Hair follicle dermal papilla cell (primary cell): ENCODE measurements at places on chromosomes 4 and X. TPM values are rescaled to one million over a fixed set of nuclear protein-coding genes. Genes with fewer than 3 reads are reported as not detected.

GK2 gene
- not detected in 2 replicates for total RNA-seq

PABPC1L2B gene
- total RNA-seq, result not detected in 2 replicates

ZMAT1 gene
- total RNA-seq, result 0.61 and 1.6 TPM in 2 replicates

PCDH19 gene
- 0.85 and 2.8 TPM in 2 replicates for total RNA-seq

NOX1 gene
- not detected in 2 replicates for total RNA-seq

CDS1 gene
- total RNA-seq, result under 0.01 TPM in 2 replicates

ART3 gene
- not detected in 2 replicates for total RNA-seq

ARMCX1 gene
- total RNA-seq, result 56.1 and 59.1 TPM in 2 replicates

PLXNA3 gene
- total RNA-seq, result 23.8 and 35.0 TPM in 2 replicates

GYPE gene
- 0.85 and 2.1 TPM in 2 replicates for total RNA-seq

MAGEA10 gene
- total RNA-seq, result not detected in 2 replicates

DCAF12L1 gene
- total RNA-seq, result not detected in 2 replicates

EXOC1L gene
- not detected in 2 replicates for total RNA-seq

BCORL1 gene
- 1.9 and 2.3 TPM in 2 replicates for total RNA-seq

RTL3 gene
- total RNA-seq, result 1.2 and 2.4 TPM in 2 replicates

SPOCK3 gene
- not detected in 2 replicates for total RNA-seq

RAB40A gene
- total RNA-seq, result 0.12 and 0.32 TPM in 2 replicates

SULT1B1 gene
- under 0.01 and 0.12 TPM in 2 replicates for total RNA-seq

CSAG2 gene
- total RNA-seq, result not detected in 2 replicates

ASB5 gene
- 1.7 and 1.8 TPM in 2 replicates for total RNA-seq

SPINK2 gene
- not detected in 2 replicates for total RNA-seq

USP26 gene
- not detected in 2 replicates for total RNA-seq

PPP2R2C gene
- total RNA-seq, result 0.24 TPM in 1 of 2 replicates, not detected in the other

IGSF1 gene
- not detected in 2 replicates for total RNA-seq

TRAM1L1 gene
- total RNA-seq, result 4.9 and 6.3 TPM in 2 replicates

BMX gene
- not detected in 2 replicates for total RNA-seq

DGAT2L6 gene
- total RNA-seq, result not detected in 2 replicates

PAGE4 gene
- not detected in 2 replicates for total RNA-seq

SGMS2 gene
- 218 and 240 TPM in 2 replicates for total RNA-seq

NEIL3 gene
- 4.6 and 5.4 TPM in 2 replicates for total RNA-seq

CCNA2 gene
- total RNA-seq, result 7.4 and 7.8 TPM in 2 replicates

CLCN4 gene
- 5.0 and 5.7 TPM in 2 replicates for total RNA-seq

TRO gene
- 21.0 and 24.2 TPM in 2 replicates for total RNA-seq

USP17L18 gene
- not detected in 2 replicates for total RNA-seq

RBMX gene
- total RNA-seq, result 158 and 235 TPM in 2 replicates
